Cerebellum (tissue), 4 donors: ENCODE measurements at places on chromosomes 11 and 22.

DNA sequence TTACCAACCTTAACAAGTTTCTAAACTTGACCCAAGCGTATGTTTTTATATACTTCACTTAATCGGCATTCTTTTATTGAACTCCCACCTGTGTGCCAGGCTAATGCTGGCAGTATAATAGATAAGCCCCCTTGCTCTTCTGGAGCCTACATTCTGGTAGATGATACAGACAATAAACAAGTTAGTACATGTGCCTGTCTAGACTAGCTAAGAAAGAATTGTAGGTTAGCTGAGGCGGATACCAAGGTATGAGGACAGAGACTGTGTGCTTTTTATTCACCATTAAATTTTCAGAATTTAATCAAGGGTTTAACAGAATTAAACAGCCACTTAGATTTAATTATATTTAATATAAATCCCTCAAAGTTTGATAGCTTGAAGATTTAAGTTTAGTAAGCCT lies 45.7 kb downstream of the TTC17 start:
- DNase-seq, result no peak

GRCh38 chr11:95499516-95500135 lies 268.6 kb upstream of the SESN3 start:
- DNase-seq, result no peak

DNA sequence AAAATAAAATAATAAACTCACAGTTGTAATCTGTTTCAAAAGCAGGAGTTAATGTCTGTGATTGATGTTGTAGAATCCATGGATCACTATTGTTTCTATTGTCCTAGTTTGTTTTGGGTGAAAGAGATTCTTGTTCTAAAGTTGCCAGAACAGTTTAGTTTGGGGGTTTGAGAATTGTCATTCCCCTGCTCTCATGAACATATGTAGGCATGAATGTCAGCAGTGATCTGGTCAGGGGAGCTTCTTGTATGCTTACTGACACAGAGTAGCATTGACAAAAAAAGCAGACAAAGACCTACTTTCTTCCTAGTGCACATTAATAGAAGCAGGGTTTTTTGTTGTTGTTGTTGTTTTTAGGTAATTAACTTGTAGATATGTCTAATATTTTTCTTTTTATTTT lies 38.6 kb downstream of the ARHGAP1 start:
- DNase-seq, result no peak

DNA sequence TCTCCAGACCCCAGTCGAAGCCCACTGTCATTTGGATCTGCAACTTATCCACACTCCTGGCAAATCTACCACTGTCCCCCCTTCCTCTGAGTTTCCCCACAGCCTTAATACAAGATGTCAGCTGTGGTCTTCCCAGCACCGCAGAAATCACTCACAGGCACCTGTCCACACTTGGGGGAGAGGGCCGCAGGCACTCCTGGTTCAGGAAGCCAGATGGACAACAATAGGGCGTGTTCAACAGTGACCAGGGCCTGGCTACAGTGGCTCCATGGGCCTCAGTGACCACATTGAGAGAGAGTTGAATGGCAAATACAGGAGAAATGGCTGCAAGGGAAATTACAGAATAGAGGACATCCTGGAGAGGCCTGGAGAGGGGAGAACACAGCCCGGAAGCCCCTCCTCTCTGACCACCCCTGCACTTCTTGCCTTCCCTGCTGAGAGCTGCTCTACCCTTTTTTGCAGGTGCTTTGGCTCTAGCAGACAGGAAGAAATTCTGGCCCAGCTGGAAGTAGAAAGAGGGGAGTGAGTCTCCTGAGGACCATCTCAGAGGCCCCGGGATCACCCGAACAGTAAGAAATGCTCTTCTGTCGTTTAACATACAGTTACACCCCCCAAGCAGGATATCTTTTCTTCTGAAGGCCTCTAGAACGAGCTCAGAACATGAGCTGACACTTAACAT lies 164.6 kb downstream of the FEZ1 start:
- no peak for DNase-seq

- DNase-seq, result peak; percentile 77
Measured at GRCh38 chr11:75445315-75445953, 12.4 kb upstream of the KLHL35 start.

- peak; percentile 96 for DNase-seq
Measured at GRCh38 chr11:9015677-9016076, 11.9 kb upstream of the NRIP3 start.

- peak; percentile 25 for DNase-seq
Measured at GRCh38 chr22:48785792-48786678, 1041.6 kb downstream of the BRD1 start.

GRCh38 chr11:58688789-58689503 lies 42.8 kb downstream of the GLYAT start:
- no peak for DNase-seq

GRCh38 chr11:124519850-124520549 lies 23.5 kb downstream of the OR8B12 start:
- no peak for DNase-seq

DNA sequence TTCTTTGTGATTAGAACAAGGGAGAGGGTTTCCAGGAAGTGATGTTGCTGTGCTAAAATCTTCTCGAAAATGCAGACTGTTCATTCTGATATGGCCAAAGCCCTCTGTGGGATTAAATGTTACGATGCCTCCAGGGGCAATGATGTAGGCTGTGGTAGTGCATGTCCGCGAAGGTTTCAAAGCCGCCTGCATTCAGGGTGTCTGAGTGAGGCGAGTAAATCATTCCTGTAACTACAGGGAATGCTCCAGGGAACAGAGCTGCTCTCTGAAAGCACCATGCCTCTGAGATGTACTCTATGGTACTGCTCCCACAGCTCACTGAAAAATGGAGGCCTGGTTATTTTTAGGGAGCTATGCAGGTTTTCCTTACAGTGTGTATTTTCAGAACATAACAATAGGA lies 21.2 kb downstream of the PDGFD start:
- no peak for DNase-seq

DNA sequence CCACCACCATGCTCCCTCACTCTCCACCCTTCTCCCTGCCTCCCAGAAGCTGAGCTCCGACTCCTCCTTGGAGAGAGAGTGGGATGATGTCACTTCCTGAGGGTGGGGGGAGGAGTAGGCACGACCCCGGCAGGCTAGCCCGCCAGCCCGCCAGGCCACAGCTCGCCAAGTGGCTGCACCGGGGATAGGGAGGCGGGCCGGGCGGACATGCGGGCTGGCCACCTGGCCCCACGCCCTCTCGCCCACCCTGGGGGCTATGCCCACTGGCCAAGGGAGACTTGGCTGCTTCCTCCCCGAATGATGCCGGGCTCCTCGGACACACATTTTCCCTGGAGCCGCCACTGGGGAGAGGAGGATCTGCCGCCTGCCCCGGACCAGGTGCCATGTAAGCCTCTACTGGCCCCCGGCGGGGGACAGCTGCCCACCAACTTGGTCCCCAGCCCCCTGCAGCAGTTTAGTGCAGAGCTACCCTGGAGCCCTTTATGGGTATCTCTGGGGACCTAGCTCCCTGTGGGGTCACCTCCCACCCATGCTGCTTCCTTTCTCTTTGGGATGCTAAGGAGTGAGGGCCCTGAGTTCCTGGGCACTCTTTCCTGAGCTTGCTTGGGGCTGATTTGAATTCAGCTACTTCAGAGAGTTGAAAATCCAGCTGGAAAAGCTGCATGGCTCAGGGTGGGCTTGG lies 33.7 kb upstream of the MYRF start:
- DNase-seq, result no peak

GRCh38 chr11:61571337-61571736 lies 9.5 kb downstream of the SYT7 start:
- no peak for DNase-seq

- DNase-seq, result peak; percentile 45
Measured at GRCh38 chr11:32094923-32095322, 4.0 kb downstream of the RCN1 start.

DNA sequence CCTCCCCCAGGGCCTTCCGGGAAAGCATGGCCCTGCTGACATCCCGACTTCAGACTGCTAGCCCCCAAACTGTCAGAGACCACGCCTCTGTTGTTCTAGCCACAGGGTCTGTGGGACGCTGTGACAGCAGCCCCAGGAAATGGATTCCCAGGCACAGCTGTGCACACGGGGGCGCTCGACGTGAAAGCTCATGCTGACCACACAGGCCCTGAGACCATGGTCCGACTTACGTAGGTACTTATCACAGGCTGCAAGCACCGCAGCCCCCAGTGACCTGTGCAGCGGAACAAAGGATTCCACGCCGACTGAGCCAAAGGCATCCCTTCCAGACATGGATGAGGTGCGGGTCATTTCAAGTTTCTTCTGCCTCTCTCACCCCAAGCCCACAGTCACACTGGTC lies 150.6 kb downstream of the CTTN start:
- DNase-seq, result no peak

DNA sequence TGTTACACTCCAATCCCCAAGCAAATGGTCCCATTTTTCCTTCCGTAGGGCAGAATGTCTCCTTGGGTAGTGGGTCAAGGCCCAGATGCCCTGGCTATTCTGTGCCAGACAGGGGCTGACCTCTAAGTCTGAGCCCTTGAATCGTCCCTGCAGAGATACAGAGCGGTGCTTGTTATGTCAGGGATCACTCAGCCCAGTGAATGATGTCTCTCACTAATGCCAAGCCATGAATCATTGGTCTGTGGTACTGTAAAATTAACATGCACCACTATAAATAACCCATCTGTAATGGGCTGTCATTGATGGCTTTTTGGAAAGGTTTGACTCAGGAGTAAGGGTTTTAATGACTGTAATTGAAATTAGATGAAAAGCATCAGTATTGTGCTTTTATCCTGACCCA lies 35.3 kb upstream of the KIRREL3 start:
- DNase-seq, result no peak

DNA sequence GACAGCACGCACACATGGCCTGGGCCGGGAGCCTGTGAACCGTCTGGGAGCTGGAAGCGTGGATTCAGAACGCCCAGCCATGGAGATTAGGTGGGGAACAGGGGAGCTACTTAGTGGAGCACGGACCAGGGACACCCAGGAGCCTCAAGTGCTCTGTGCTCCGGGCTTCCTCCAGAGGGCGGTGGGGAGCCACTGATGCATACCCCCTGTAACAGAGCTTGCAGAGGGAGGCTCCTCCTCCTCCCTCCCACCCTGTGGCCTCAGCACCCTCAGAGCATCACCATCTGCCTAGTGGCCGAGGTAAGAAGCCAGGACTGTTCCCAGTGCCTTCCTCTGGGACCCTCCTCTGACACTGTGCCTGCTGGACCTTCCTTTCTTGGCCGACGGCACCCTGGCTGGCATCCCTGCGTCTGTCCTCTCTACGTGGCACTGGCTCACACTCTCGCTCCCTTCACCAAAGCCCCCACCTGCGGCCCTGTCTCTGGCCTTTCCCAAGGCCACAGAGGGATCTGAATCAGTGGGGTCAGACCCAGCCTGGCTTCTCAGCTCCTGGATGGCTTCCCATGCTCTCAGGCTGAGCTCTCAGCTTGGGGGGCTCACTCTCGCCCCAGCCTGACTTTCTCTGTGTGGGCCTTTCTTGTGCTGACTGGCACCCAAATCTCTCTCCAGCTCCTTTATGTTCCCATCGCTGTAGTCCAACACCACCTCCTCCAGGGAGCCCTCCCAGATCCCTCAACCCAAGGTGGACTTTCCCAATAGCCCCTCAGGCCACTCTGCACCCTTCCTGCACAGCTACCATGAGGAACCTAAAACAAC lies 780.9 kb downstream of the BRD1 start:
- DNase-seq, result peak; percentile 44

- no peak for DNase-seq
Measured at GRCh38 chr11:27381238-27381666, 18.2 kb upstream of the CCDC34 start.

DNA sequence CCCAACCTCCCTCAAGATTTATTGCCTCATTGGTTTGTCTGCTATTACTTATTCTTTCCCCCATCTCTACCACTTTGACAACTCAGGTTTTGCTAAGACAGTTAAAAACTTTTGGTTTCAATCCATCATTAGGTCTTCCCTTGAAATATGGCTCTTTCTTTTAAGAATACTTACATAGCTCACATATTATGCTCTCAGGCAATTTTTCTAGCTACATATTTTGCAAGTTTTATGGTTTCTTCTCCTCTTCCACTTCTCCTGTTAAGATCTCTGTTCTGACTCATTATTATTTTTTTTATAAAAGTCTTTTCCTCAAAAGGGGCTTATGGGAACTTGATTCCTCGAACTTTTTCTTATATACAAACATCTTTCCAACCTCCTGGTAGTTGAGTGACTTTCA lies 192.4 kb upstream of the MPPED2 start:
- DNase-seq, result no peak

DNA sequence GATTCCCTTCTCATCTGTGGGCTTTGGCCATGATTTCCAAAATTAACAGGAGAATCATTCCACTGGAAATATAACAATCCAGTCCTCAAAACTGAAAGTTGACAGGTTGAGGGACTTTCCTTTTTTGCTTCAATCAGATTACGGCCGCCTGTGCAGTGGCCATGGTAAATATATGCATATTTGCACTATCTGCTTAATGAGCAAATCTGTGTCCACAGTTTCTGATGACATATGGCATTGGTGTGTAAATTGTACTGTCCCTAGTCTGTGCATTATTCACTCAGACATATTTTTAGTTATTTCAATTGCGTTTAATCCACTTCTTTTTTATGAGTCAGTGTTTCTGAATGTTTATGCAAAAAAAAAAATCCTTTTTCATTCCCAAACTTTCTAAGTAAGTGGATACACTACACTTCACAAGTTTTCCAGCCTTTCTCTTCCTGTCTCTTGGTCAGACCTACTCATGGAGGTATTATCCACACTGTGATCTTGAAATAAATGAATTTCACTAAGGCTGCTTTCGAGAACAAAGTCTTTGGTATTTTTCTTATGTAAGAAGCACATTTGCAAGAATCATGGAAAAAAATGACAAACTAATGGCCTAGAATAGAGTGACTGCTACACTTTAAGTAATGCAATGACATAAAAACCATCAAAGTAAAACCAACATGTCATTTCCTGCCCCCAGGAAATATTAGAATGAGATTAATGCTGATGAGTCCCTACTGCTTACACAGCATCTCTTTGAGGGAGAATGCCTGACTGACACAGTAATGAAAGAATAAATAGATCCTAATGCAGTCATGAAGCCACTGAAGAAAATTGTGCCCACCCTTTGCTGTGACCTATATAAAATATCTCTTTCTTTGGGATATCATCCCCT lies 76.4 kb upstream of the MTNR1B start:
- DNase-seq, result no peak

- DNase-seq, result no peak
Measured at GRCh38 chr11:12176410-12176809, 66.0 kb downstream of the MICAL2 start.

DNA sequence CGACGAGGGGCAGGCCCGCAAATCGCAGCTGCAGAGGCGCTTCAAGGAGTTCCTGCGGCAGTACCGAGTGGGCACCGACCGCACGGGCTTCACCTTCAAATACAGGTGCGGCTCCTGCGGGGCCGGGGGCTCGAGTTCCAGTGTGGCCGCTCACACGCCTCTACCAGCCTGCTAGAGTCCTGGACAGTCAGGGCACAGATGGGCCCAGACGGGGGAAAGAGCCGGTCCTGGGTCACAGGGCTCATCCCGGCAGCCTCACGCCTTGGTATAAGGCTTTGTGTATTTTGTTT lies 506 bp downstream of the MCM5 start:
- DNase-seq, result no peak

DNA sequence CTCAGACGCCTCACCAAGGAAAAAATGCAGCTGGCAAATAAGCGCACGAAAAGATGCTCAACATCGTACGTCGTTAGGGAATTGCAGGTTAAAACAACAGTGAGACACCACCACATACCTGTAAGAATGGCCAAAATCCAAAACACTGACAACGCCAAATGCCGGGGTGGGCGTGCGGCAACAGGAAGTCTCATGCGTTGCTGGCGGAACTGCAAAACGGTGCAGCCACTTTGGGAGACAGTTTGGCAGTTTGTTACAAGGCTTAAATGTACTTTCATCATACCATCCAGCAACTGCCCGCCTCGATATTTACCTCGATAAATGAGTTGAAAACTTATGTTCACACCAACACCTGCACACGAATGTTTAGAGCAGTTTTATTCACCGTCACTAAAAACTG lies 7.5 kb upstream of the CTSD start:
- DNase-seq, result no peak
